ENCODE measurements at places on chromosomes 3 and 15. TPM values are rescaled to one million over a fixed set of nuclear protein-coding genes. Genes with fewer than 3 reads are reported as not detected.

GRCh38 chr3:79255702-79256101 lies 512.1 kb downstream of the ROBO1 start:
- DNase-seq: no peak

Gene BCHE
- polyA plus RNA-seq: 17.7 TPM

Gene GABRA5
- polyA plus RNA-seq: 0.14 TPM

GRCh38 chr3:172649987-172650386 lies 60.9 kb downstream of the NCEH1 start:
- DNase-seq: no peak

DNA sequence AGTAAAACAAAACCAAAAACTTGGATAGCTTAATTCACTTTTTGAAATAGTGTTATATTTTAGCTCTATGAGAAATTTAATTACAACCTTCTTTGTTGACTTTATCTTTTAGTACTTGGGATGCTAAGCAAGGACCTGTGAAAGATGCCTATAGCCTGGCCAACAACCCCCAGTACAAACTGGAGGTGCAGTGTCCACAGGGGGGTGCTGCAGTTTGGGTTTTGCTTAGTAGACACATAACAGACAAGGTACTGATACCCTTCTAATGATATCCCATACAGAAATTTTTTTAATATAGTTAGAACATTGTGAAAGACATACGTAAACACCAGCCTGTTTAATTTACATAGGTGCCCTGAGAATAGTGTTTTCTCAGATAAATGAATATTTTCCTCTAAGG lies 35.3 kb downstream of the CAPN7 start:
- DNase-seq: no peak

- no peak for DNase-seq
Measured at GRCh38 chr3:168051070-168051469, 44.7 kb downstream of the GOLIM4 start.

- DNase-seq: no peak
Measured at GRCh38 chr15:35713733-35714132, 167.8 kb upstream of the DPH6 start.

DNA sequence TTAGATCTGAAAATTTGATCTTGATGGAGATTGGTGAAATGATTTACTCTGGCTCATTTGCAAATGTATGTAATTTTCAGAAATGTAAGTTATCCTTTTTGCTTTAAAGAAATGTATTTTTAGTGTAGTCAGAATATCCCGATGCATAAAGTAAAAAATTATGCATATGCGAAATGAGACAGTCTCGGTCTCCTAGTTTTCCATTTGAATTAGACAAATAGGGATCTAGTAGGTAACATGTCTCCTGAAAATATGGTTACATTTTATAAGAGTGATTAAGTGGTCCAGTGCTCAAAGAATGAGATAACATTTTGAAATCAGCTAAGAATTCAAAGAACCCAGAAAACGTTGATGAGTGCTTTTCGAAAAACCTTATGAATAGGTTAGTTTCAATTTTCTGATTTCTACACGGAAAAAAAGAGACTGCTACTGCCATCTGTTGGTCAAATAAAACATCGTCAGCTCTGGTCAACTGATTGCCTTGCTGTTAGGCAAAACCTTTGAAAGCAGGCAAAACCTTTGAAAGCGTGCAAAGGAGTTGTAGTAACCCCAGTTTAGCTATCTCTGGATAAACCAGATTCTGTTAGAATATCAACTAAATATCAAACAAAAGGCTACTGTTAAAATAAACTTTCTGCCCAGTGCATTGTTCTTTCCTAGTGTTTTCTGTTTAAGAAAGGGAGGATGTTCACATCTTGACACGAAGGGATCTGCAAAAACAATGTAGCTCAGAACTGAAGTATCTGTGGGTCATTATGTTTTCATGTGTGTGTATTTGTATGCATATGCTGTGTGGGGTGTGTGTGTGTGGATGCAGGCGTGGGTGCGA lies 59.3 kb upstream of the CHMP2B start:
- DNase-seq: no peak

GRCh38 chr15:86162172-86162591 lies 82.5 kb downstream of the AGBL1 start:
- no peak for DNase-seq

DNA sequence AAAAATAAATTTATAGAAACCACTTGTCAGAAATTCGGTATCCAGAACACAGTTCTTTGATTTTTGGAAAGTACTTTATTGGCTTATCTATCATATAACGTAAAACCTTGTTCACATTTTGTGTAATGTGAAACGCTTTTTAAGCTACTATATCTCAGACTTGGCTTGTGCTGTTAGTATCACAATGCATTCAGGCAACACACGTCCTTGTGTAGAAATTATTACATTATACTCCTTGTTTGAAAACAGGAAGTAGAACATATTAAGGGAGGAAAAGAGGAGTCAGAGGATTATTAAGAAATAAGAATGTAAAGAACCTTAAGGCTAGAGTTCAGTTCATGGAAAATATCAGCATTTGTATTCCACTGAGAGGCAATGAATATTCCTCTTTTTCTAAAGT lies 1.6 kb downstream of the DNAJC13 start:
- DNase-seq: no peak

Gene AP2M1
- 338 TPM for polyA plus RNA-seq

GRCh38 chr3:58441514-58442450 lies 8.2 kb upstream of the PDHB start:
- DNase-seq: no peak

GRCh38 chr3:173586166-173586565 lies 188.6 kb downstream of the NLGN1 start:
- DNase-seq: no peak

Gene PP2D1
- 0.47 TPM for polyA plus RNA-seq

Gene FSD2
- polyA plus RNA-seq: 0.11 TPM

Gene SLC7A14
- polyA plus RNA-seq: 1.3 TPM

GRCh38 chr3:96966181-96966929 lies 152.0 kb downstream of the EPHA6 start:
- no peak for DNase-seq

GRCh38 chr15:74418575-74419338 lies 15.0 kb downstream of the SEMA7A start:
- DNase-seq: no peak

GRCh38 chr15:98835876-98836275 lies 171.7 kb downstream of the PGPEP1L start:
- no peak for DNase-seq

GRCh38 chr3:194661374-194661773 lies 10.6 kb downstream of the LSG1 start:
- DNase-seq: no peak

All from left renal pelvis (tissue), 4 donors.